ENCODE measurements at places on chromosomes 3 and 15.

- DNase-seq = no peak
Observed at GRCh38 chr3:145089337-145089736, 1071.6 kb downstream of the PLOD2 start.

DNA sequence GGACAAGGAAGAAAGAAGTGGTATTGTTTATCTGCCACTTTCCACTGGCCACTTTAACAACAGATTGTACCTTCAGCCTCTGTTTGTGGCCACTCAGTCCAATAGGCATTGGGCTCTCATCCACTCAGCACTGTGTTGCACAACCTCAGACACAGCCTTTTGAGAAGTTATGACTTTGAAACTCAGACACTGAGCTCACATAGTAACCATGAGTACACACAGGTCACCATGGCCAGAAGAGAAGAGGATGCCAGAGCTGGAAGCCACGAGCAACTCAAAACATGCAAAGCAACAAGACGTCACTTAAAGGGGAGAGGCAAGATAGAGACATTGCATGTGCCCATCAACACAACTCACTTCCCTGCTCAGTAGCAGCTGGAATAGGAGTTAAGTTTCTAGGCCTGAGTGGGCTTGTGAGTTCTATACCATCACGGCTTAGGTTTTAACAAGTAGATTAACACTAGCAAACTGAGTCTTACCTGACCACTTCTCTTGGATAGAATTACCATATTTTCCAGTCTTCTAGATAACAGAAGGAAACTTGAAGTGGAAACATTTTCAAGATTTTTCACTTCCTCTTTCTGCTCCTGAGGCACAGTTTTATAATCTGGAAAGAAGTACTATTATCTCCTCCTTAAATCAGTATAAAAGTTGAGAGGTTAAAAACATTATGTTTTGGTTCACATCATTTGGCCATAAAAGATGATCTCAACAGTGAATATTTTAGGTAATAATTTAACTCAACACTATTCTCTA, 103.5 kb downstream of the IMPG2 start:
- no peak for DNase-seq

- peak; percentile 53 for DNase-seq
Observed at GRCh38 chr15:58346361-58346760, 85.4 kb upstream of the LIPC start.

GRCh38 chr15:67416891-67417290, 104.0 kb upstream of the C15orf61 start:
- no peak for DNase-seq

- no peak for DNase-seq
Observed at GRCh38 chr3:112253301-112253971, 40.6 kb downstream of the SLC9C1 start.

DNA sequence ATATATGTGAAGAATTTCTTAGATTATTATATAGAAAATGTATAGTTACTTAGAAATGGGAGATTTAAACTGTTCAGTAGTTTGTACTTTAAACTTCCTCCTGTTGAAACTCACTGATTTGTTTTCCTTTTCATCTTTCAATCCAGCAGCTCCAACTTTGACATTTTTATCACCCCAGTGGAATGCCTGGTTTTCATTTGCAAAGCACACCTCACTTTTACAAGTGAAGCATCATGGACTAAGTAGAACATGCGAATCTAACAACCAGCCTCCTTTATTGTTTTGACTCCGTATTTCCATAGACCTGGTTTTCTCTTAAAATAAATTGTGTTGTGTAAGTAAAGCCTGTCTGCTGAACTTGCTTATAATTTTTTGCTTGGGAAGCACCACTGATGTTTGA, 97.8 kb upstream of the ROBO2 start:
- no peak for DNase-seq

DNA sequence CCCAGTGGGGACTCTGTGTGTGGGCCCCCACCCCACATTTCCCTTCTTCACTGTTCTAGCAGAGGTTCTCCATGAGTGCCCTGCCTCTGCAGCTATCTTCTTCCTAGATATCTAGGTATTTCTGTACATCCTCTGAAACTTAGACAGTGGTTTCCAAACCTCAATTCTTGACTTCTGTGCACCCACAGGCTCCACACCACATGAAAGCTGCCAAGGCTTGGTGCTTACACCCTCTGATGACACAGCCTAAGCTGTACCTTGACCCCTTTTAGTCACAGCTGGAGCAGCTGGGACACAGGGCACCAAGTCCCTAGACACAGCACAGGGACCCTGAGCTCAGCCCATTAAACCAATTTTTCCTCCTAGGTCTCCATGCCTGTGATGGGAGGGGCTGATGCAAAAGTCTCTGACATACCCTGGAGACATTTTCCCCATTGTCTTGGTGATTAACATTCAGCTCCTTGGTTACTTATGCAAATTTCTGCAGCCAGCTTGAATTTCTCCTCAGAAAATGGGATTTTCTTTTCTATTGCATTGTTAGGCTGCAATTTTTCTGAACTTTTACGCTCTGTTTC, 304.5 kb downstream of the OTOL1 start:
- DNase-seq = no peak

GRCh38 chr3:12948891-12949711, 107.7 kb upstream of the RPL32 start:
- no peak for DNase-seq

DNA sequence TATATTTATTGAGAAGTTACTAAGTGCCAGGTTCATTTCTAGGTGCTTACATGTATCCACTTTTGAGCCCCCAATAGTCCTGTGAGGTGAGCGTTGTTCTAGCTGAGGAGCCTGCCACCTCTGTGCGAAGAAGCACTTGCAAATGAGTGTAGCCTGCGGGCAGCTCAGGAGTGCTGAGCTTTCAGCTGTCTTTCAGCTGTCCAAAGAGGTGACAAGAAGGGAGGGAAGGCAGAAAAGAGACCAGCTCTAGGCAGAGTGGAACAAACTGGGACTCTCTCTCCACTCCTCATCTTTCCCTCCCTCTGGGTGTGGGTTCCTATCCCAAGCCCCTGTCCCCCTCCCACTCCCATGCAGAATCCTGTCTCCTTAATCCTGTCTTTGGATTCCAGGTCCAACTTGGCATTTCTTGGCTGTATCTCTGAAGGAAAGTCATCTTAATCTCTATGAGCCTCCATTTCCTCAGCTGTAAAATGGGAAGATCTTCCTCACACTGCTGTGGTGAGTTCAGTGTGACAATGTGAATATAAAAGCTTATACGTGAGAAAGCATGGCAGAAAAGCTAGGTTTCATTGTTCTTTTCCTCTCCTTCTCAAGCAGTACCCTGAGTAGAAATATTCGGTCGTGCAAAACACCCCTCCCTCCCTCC, 6.7 kb upstream of the SRP14 start:
- no peak for DNase-seq

- DNase-seq = peak; percentile 60
Observed at GRCh38 chr3:49689046-49689907, at the start of the genes MST1 and RNF123. Gene MST1 (minus strand): TSS chr3:49689474. CDS start chr3:49688691, 783 bp downstream. Gene RNF123 (plus strand): TSS chr3:49689557. CDS start chr3:49691166, 1,609 bp downstream.

DNA sequence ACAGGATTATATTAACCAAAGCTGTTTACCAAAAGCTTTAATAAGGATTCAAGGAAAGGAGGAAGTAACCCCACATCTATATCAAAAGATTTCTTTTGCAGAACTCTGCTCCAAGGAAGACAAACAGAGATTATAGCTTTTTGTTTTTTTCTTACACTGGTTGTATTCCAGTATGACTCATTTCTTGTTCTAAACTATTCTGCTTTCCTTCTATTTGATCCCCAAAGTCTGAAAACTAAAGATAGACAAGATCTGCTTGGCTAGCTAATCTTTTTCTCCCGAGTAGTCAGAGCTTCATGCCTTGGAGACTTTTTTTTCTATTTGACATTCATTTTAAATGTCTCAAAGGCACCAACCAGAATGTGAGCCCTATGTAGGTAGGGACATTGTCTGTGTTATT, 36.8 kb upstream of the FRMD5 start:
- no peak for DNase-seq

DNA sequence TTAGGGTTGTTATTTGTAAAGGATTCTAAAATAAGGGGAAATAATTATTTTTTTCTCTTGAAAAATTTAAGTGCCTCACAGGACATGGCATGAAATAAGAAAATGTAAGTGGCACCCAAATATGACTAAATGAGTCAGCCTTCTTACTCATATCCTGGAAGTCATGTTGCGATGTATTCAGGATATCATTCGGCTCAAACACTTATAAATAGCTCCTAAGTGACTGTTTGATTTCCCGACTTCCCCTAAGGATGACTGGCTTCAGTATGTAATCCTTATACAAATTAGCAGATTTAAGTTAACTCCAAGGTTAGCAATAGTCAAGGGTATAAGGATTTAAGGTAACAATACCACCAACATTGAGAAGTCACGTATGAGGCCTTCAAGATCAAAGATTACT, 57.3 kb upstream of the OSTN start:
- peak; percentile 85 for DNase-seq

DNA sequence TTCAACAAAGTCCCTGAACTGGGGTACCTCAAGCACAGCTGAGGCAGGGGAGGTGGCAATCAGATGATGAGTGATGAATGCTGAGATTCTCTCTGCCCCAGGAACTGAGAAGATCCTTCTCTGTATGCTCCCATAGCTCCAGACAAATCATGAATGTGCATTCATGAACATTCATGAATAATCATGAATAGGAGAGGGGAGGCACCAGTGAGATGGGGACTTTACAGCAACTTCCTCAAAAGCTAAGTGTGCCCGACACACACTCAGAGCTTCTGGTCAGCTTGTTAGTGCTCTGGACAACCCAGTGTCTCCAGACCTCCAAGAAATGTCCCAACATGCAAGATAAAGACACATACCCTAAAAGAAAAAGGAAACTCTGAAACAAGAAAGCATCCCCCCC, 24.3 kb downstream of the LRRC2 start:
- no peak for DNase-seq

DNA sequence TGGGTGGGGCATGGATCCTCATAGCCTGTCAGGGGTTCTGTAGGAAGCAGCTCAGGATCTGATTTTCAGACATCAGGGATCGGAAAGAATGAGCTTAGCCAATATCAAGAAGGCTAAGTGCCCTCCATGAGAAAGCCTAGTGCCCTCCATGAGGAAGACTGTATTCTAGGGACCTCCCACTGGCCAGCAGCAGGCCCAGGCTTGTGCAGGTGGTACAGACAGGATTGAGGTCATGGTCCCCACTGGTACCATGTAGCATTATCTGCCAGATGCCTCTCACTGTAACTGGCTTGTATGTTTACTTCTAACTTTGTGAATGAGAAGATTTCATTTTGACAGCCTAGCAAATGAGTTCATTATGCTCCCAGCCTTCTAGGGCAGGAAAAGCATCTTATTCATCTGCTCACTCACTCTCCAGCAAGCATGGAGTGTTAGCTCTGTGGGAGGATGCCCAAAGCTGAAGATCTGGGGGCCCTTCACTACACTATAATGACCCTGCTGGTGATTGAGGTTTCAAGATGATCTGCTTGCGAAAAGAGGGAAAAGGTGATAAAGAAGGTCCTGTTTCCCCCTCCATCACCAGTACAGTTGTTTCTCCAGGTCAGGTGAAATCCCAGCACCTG, 7.5 kb downstream of the EPHB1 start:
- no peak for DNase-seq

GRCh38 chr15:38238311-38238710, 14.3 kb upstream of the SPRED1 start:
- no peak for DNase-seq

DNA sequence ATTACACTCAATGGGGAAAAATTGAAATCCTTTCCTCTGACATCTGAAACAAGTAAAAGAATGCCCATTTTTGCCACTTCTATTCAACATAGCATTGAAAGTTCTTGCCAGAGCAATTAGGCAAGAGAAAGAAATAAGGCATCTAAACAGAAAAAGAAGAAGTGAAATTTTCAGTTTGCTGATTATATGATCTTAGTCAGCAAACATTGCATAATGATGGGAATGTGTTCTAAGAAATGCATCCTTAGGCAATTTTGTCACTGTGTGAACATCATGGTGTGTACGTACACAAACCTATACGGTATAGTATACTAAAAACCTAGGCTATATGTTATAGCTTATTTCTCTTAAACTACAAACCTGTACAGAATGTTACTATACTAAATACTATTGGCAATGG, 278.0 kb downstream of the CGGBP1 start:
- DNase-seq = no peak

DNA sequence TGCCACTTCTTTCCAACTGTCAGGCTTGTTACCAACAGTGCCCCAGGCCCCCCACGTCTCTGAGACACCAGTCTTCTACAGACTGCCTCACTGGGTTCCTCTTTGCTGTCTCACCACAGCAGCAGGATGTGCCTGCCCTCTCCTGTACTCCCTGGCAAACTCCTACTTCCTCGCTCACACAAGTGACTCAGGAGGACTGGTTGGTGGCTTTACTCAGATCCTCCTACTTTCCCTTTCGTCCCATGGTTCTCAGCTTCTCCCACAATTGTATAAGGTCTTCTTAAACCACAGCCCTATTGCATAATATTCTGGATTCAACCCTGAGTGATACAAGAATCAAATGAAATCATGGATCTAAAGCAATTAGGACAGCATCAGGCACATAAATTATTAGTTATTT, 246.6 kb upstream of the PROK2 start:
- peak; percentile 36 for DNase-seq

DNA sequence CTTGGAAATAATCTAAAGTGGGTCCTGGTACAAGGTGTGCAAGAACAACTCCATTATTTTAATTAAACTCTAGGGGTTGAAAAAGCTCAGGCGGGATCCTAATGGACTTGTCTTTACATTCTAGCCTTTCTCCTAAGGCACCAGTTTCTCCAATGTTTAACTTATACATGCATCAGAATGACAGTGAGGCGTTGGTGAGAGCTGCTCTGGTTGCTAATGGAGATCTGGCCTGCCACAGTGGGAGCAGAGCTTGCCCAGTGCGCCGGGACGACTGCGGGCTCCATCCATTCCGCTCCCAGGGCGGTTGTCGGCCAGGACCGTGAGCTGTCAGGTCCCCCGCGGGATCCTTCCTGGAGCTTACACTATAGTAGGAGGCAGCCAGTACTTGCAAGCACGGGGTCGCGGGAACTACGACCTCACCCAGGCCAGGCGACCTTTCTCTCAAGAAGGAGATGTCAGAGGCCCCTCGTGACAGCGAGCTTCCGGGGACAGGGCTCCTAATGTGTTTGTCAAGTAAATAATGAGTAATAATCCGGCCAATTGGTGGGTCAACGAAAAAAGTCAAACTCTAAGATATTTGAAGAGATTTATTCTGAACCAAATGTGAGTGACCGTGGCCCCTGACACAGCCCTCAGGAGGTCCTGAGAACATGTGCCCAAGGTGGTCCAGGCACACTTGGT, 991 bp upstream of the HIGD1A start:
- DNase-seq = no peak

DNA sequence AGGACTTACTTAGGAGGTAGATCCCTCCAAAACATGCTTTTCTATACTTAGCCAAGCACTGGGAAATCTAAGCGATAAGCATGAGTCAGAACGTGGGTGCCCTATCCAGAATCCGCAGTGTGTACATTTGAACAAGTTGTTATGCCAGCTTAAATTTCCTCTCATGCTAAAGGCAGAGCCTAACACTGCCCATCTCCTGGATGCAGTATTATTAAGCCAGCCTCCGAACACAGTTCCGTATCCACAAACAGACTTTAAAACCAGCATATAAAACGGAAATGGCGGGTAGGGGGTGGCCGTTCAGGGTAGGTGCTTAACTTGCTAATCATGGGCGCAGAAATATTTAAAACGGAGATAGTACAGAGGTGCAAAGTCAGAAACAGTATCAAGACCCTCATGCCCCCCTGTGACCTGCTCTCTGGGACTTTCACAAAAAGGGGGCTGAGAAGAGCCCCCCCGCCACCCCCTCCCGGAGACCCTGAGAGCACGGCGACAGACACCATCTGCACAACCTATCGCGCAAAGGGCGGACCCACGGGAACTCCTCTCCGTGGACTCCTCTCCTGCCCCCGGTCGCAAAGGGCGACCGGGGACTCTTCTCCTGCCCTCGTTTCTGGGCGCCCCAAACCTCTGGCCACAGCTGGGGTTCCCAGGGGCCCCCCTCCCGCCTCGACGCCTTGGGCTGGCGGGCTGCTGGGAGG, 889 bp upstream of the LRRIQ4 start:
- peak; percentile 49 for DNase-seq

Measured in HS-5 (cell line).